Thoracic aorta (tissue), 2 donors: ENCODE measurements at places on chromosomes 2 and 18. TPM values are rescaled to one million over a fixed set of nuclear protein-coding genes. Genes with fewer than 3 reads are reported as not detected.

DNA sequence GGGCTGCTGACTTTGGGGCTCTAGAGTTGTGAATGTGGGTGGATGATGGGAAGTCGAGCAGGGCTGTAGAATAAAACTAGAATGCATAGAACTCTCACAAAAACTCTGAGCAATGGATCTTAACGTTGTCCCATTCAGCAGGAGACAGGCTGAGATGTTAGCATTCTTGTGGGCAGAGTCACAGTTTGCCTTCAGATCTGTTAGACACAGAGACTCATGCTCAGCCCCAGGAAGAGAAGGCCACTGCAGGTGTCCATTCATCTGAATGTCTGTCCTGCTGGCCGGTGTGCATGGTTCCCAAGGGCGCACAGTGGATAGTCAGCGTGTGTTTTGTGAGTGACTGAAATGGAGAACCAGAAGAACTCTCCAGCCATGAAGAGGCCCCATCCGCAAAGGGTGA is 111.3 kb downstream of the TSN start:
- H3K36me3 ChIP-seq = no peaks in the 10 kb centered on the region
- no peak overlapping the region for H3K27ac ChIP-seq
- no peaks in the 10 kb centered on the region for H3K4me1 ChIP-seq

DNA sequence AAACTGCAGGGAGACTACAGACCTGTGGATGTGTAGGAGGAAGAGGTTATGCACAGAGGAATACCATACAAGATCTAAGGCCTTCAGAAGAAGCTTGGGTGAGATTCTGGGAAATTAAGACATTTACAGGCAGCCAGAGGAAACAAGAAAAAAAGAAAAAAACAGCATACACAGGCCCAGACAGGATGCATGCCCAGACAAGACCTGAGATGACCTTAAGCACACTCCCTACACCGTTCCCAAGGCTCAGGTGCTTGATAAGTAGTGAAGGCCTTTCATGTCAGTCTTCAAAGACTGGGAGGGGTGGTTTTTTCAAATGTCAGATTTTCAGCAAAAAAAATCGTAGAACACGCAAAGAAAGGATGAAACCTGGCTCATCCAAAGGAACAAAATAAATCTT is 83.0 kb downstream of the CCDC138 start:
- DNase-seq = no peak
- H3K27ac ChIP-seq = no peak overlapping the region
- H3K27me3 ChIP-seq = no peaks in the 10 kb centered on the region

The CUL3 gene
- total RNA-seq = 74.1 TPM

DNA sequence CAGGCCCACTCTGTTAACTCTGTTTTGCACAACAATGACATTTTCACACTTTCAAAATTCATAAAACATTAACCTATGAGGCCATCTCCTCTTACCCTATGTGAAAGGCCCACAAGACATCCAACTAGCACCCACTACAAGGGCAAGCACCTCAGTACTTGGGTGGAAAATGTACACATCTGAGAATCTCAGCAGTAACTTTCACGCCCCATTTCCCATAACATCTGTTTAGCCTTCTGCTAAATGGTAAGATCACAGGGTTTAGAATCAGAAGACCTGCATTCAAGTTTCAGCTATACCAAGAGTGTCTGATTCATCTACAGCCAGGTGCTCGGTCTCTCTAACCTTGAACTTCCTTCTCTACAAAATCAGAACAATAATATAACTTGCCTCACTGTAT is 89.2 kb downstream of the SP100 start:
- H3K36me3 ChIP-seq = peaks cover 24% of the 10 kb centered on the region
- no peak for DNase-seq
- H3K4me3 ChIP-seq = no peak overlapping the region
- no peaks in the 10 kb centered on the region for H3K27me3 ChIP-seq

DNA sequence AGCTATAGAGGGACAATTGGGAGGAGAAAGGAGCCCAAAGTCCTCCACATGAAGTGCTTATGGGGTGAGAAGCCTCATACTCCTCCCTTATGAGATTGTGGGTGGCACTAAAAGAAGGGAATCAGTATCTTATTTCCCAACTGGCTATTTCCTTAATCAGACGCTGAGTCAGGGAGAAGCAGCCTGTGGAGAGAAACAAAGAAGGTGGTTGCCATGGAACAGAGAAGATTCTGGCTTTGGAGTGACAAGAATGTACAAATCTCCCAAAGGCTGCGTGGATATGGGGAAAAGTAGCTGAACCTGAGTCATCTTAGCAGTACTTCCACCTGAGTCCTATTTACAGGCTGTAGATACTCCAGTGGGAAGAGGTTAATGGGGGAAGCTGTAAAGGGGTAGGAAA is 115.8 kb upstream of the CWC22 start:
- no peak overlapping the region for H3K27ac ChIP-seq
- no peaks in the 10 kb centered on the region for H3K36me3 ChIP-seq
- no peaks in the 10 kb centered on the region for H3K4me1 ChIP-seq
- no peaks in the 10 kb centered on the region for H3K27me3 ChIP-seq
- no peak overlapping the region for H3K4me3 ChIP-seq
